ENCODE measurements at places on chromosomes 16 and 17.

GRCh38 chr17:5950878-5951277 is 119.3 kb upstream of the WSCD1 start:
- DNase-seq = no peak

GRCh38 chr17:79917902-79918484 is 78.8 kb upstream of the CBX4 start:
- DNase-seq = no peak

DNA sequence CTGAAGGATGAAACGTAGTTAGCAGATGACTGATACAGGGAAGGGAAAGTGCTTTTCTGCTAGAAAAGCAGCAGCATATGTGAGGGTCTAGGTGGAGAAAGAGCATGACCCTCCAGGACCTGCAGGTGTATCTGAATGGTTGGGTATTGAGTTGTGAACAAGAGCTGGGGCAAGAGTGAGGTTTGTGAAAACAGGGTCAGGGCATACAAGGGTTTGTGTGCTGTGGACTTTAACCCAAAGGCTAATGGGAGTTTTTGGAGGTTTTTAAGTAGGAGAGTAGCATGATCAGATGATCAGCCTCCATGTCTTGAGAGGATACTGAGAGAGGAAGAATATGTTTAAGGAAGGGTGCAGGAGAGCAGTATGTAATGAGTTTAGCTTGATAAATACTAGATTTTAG is 6.1 kb upstream of the CMTM1 start:
- no peak for DNase-seq

DNA sequence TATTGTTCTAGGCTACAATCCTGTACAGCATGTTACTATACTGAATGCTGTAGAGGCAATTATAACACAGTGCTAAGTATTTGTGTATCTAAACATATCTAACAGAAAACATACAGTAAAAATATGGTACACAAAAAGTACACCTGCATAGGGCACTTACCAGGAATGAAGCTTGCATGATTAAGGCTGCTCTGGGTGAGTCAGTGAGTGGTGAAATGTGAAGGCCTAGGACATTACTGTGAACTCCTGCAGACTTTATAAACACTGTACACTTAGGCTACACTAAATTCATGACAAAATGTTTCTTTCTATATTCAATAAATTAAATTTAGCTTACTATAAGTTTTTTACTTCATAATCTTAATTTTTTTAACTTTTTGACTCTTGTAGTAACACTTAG is 37.1 kb downstream of the AMFR start:
- DNase-seq = no peak

GRCh38 chr16:53282975-53283946 is 151.0 kb upstream of the RBL2 start:
- DNase-seq = no peak

DNA sequence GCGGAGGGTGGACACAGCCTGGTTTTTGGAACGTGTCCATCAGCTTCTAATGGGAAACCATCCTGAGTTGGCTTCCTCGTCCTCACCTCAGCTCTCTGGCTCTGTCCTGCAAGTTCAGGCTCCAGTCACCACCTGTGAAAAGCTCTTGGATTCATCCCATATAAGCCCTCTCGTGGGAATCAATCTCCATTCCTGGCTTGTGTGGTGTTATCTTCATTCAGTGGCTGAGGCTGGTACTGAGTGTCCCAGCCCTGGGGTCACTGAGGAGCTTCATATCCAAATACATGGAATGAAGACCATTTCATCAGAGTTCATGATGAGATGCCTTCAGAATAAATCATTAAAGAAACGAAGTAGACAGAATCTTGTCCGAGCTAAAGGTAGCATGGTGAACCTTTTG is 189.2 kb downstream of the RBFOX1 start:
- DNase-seq = no peak

Measured in activated CD4-positive, alpha-beta memory T cell treated with anti-CD3 and anti-CD28 coated beads, Interleukin-2, amount 10 ng/mL, durations not matched to agents 7 days and 5 days (primary cell).